Activated CD4-positive, alpha-beta T cell treated with anti-CD3 and anti-CD28 coated beads, Interleukin-2, Interleukin-6, amounts not matched to agents 100 ng/mL and 50 ng/mL, durations not matched to agents 16 hours and 8 hours (primary cell): ENCODE measurements at places on chromosomes 2 and 18.

GRCh38 chr2:45935791-45936622 is 284.5 kb downstream of the PRKCE start:
- DNase-seq = peak; percentile 60

DNA sequence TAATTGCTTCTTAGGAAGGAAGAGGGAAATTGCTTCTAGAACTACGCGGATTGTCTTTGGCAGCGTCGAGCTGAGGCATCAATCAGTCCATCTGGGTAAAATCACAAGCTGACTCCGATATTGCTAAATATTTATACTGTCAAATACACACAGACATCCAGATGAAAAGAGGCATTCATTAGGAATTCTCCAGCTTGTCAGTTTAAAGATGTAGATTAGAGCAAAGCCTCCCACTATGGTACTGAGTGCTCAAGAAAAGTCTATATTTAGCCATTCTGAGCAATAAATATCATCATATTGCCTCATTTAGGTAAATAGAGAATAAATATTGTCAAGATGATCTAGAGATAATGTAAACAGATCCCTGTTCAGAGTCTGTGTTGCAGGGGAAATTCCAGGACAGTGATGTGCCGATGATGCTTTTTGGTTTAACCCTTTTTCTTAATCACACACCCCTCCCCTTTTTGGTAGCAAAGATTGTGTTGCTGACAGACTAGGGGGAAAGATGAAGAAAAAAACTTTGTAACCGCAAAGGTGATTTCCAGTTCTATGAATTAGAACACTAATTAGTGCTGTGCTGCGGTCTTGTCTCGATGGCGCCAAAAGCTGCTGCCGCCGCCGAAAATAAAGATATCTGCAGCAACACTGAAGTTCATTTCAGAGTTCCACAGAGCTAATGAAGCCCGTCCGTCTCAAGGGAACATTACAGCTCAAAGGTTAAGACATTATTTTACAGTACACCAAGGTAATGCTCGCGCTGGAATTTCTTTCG is 171.8 kb downstream of the PTGR3 start:
- no peak for DNase-seq

DNA sequence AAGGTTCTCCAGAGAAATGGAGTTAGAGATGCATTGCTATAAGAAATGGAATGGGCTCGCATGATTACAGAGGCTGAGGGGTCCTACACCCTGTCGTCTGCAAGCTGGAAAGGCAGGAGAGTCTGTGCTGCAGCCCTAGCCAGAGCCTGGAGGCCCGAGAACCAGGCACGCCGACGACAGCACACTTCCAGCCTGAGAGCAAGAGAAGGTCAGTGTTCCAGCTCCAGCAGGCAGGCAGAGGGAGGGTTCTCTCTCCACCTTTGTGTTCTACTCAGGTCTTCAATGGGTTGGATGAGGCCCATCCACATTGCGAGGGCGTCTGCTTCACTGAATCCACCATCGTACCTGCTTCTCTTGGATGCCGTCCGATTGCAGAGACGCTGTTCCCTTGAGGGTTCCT is 177.6 kb upstream of the HDAC4 start:
- DNase-seq = no peak

DNA sequence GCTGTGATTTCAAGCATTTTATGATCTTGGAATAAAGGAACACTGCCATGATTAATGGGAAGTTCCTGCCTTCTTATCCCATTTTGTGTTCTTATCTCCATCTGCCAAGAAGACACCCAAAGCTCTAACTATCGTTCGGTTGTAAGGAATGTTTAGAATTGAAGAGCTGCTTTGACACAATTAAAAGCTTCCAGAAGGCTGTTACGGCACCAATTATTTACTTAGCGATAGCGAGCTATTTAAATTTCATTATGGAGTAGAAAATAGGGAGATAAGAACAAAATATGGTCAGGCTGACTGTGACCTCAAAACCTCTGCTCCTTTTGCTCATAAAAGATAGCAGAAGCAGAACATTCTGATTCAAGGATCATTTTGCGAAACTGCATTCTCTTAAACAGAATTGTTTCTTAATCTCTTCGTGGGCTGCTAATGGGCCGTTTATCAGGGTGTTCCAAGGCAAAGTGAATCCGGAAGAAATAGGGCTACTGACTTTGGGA is 101.6 kb downstream of the SLC4A3 start:
- DNase-seq = no peak

- no peak for DNase-seq
Observed at GRCh38 chr2:48496849-48497248, 33.1 kb upstream of the STON1 start.

- no peak for DNase-seq
Observed at GRCh38 chr2:1584051-1584531, 160.2 kb downstream of the PXDN start.

DNA sequence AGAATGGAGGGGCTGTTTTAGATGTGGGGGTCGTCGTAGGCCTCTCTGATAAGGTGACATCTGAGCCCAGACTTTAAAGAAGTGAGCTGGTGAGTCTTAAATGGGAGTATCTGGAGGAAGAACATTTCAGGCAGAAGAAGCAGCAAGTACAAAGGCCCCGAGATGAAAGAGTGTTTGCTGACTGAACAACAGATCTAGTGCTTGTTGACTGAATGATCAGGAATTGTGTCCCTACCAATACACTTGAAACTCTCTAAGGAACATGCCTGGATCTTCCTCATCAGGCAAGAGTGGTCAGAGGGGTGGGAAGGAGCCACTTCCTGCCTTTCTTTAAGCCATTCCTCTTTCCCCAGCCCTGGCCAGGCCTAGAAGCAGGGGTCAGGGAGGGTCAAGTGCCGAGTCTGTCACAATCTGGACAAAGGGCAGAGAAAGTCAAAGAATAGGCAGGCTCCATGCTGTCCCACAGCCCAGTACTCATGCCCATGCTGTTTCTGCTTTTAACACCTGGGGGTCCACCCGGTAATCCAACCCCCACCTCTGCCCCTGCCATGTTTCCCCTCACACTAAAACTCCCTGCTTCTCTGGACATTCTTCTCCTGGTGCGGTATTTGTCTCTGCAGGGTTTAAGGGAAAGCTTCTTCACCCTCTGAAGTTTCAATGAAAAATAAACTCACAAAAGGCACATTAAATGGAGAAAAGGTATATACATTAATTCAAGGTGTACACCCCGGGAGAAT is 3.0 kb upstream of the TMEM37 start:
- DNase-seq = no peak

DNA sequence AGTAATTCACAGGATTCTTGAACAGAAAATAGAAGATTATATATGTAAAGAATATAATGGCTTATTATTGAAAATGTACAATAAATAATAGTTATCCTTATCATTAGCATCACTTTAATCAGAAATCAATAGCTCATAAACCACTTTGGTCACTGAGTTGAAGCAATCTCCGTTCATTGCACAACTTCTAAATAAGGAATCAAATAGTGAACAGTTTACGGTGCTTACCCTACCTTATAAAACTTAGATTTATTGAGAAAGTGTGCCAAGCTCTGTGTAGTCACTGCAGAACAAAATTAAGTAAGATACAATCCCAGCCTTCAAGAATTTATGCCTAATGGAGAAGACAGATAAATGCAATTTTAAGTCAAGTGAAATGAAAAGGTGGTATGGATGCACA is 6.7 kb downstream of the VSNL1 start:
- no peak for DNase-seq

GRCh38 chr2:154681741-154682140 is 16.8 kb upstream of the KCNJ3 start:
- DNase-seq = no peak

GRCh38 chr2:72841462-72842125 is 15.8 kb upstream of the EXOC6B start:
- no peak for DNase-seq

- DNase-seq = no peak
Observed at GRCh38 chr2:16187482-16187817, 247.1 kb downstream of the MYCN start.

DNA sequence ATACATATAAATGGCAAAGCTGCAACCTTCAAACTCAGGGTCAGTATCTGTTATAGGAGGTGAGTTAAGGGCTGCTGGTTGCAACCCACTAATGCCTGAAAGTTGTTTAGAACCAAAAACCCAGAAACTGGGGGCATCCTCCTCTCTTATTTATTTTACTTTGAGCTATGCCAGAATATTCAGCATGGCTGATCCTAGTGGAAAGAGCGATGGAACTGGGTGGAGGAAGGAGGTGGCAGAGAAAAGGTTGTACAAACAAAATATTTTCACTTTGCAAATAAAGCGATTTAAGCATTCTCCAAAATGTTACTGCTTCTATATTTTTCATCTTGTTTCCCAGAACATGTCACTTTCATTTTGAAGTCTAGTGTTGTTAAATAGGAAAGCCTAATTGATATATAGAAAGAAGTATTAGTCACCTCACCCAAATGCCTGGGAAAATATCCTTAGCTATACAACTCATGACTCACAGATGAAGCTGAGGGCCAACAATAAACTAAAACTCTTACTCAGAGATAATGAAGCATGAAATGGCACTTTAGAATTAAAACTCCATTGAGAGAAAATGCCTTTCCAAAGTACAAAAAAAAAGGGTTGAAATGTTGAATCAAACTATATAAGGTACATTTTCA is 251.4 kb upstream of the UBE2E3 start:
- DNase-seq = no peak

- no peak for DNase-seq
Observed at GRCh38 chr2:104845946-104846785, 7.7 kb upstream of the POU3F3 start.

- DNase-seq = no peak
Observed at GRCh38 chr18:56089612-56090258, 501.7 kb upstream of the TCF4 start.
